ENCODE measurements at places on chromosomes 7 and 10.

DNA sequence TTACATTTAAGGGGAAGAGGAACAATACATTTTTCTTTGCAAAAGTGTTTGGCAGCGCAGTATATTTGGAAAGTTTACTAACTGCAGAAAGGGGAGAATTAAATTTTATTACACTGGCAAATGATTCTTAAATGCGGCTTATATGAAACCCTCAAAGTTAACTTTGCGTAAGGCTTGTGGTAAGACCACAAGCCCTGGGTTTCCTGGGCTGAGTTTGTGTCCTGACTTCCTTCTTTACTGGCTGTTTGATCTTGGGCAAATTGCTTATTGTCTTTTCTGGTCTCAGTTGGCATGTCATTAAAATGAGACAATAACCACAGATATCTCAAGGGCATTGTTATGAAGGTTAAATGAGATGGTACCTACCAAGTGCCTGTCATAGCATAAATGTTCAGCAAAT, 106.8 kb downstream of the GLRX3 start:
- DNase-seq, result no peak

DNA sequence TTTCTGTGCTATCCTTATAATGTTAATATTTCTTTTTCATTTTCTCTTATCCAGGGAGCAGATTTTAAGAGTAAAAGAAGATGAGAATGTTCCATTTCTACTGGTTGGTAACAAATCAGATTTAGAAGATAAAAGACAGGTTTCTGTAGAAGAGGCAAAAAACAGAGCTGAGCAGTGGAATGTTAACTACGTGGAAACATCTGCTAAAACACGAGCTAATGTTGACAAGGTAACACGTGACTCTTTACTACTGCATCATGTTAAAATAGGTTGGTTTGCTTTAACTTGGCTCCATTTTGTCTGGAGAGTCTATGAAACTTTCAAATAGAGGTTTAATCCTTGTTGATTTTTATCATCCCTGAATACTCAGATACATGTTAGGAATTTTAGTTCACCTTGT, 73.3 kb downstream of the RALA start:
- DNase-seq, result no peak

DNA sequence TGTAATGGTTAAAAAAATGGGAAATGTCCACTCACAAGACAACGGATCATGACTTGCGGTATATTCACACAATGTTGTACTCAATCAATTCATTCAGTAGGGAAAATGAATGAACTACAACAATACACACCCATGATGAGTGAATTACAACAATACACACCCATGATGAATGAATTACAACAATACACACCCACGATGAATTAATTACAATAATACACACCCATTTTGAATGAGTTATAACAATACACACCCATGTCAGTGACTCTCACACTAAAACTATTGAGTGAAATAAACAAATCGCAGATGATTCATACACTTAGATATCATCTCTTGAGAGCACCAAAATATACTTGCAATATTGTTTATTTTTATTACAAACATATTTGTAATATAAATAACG, 174.6 kb downstream of the FRMD4A start:
- no peak for DNase-seq

GRCh38 chr10:121493521-121493920, 104.7 kb downstream of the FGFR2 start:
- peak; percentile 27 for DNase-seq
